T-helper 17 cell (primary cell): ENCODE measurements at places on chromosomes 2 and 18.

DNA sequence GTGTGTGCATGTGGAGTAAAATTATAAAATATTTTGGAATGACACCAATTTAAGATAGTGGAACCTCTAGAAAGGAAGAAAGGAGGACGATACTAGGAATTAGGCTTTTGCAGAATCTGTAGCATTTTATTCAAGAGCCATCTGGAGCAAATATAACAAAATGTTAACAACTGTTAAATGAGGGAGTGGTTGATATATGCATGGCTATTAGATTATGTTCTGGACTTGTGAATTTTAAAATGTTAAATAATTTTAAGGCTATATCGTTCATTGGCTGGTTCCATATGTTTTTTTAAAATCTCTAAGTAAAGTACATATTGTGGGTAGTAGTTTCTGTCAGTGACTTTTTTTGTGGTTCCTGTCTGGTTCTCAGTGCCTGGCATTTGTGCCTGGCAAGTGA lies 123.2 kb downstream of the PKP4 start:
- DNase-seq: no peak

DNA sequence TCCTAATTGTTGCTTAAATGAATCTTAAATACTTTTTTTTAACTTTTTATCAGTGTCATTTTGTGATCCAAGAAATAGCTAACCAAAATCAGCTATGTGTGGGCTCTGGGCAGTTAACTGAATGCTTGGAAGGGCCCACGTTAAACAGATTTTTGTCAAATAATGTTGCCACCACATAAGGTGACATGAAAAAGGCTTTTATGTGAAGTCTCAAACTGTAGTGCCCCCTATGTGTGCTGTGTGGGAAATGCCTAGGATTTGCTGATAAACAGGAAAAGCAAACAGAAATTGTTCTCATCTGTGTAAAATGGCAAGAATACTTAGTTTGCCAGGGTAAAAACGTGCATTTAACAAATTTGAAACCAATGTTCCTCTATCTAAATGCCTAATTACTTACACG lies 242.2 kb downstream of the ZNF516 start:
- DNase-seq: no peak

GRCh38 chr2:128487650-128488387 lies 169.2 kb upstream of the HS6ST1 start:
- DNase-seq: no peak

GRCh38 chr2:233411162-233411561 lies 56.9 kb downstream of the DGKD start:
- no peak for DNase-seq

GRCh38 chr2:161357097-161357496 lies 48.9 kb downstream of the PSMD14 start:
- DNase-seq: no peak

DNA sequence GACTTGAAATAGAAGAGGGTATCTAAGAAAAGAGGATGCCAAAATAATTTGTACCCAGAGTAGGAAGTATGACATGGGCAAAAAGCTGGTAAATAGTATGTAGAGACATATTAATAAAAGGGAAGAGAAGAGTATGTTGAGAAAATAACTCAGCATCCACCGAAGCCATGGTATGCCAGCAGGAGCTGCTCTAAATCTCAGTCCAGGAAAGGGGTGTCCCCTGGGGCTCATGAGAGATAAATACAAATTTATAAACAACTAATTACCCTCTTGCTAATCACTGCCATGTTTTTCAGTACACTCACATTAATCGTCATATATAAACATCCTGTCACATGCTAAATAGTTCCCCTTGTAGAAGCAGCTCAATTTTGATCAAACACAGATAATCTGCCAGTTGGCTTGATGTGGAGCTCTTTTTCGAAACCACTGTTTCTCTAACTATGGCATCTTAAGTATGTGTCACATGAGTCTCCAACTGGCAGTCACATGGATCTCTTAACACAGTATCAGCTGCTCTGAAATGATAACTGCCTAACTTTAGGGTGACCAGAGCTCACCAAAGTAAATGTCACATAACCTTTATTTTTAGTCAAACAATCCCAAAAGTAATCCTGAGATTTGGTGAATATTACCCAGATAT lies 31.9 kb downstream of the EXOC6B start:
- no peak for DNase-seq

- no peak for DNase-seq
Observed at GRCh38 chr2:96883306-96883705, 13.4 kb upstream of the SEMA4C start.

DNA sequence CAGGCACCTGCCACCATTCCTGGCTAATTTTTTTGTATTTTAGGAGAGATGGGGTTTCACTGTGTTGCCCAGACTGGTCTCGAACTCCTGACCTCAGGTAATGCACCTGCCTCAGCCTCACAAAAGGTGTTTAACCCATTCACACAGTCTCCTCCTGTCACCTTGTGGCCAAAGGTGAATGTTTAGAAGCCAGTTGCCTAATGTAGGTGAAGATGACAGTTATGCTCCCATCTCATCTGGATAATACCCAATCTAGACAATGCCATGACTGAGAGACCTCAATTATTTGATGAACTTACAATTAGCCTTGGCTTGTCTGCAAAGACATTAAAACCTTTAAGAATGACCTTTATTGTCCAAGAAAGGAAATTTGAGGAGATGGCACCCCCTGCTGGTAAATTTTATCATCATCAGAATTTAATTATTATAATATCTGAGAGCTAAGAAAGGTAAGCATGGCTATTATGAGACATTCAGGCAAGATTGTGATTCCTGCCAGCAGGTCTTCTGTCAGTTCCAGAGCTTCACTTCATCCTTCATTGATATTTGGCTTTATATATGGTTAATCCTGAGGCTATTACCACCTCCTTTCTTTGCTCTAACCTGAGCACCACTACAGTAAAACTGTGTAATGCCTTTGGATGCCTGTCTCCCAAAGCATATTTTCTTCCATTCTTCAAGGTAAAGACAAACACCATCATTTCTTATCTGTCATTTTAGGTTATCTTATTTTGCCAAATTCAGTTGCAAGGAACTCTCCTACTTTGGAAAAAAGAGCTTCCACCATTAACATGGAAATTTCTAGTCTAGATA lies 117.6 kb downstream of the FAM124B start:
- DNase-seq: no peak

GRCh38 chr18:72762515-72763122 lies 105.2 kb downstream of the NETO1 start:
- no peak for DNase-seq

- no peak for DNase-seq
Observed at GRCh38 chr2:30234180-30234971, 3.0 kb downstream of the LBH start.

DNA sequence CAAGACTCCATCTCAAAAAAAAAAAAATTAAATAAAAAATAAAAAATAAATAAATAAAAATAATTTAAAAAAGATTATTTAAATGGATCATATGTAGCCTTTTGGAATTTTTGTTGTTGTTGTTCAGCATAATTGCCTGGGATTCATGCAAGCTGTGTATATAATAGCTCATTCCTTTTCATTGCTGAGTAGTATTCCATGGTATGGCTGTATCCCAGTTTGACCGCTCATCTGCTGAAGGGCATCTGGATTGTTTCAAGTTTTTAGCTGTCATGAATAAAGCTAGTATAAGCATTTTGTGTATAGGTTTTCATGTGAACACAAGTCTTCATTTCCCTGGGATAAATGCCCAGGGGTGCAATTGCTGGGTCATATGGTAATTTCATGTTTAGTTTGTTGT lies 6.4 kb upstream of the TANC1 start:
- no peak for DNase-seq

GRCh38 chr18:40944576-40944975 lies 1010.5 kb upstream of the PIK3C3 start:
- DNase-seq: no peak

DNA sequence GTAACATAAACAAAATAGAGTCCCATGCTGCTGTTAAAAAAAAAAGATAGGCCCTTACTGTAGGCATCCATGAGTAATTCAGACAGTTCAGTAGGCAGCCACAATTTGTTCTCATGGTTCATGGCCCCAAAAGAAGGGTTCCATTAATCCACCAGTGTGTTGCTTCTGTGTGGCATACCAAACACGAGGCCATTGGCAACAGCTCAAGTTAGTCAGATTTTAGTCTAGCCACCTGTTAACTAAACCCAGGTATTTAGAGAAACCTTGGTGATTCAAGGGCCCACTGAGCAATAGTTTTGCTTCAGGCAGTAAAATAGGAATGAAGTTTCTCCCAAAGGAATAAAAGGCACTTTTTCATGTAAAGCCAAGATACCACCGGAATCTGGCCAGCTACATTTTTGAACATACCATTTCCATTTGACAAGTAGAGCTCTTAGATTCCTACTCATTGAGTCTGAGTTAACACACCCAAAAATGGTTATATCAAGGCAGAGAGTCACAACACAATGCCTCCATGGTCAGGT lies 80.1 kb upstream of the SRD5A2 start:
- no peak for DNase-seq

DNA sequence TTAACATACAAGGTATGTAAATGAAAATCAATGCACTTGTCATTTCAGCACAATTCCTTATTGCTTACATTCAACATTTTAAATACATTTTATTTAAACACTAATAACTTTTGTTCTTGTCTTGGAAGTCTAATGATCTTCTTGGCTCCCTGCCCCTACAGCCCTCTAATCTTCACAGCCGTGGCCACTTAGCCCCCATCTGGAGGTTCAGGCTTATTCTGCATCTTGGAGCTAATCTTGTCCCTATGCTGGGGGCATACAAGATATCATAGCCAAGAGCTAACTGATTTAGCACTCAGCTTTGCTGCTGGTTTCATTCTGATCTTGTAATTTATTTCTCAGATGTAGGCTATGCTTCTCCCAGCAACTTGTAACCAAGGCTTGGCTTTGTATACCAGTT lies 140.8 kb downstream of the TMEFF2 start:
- no peak for DNase-seq

DNA sequence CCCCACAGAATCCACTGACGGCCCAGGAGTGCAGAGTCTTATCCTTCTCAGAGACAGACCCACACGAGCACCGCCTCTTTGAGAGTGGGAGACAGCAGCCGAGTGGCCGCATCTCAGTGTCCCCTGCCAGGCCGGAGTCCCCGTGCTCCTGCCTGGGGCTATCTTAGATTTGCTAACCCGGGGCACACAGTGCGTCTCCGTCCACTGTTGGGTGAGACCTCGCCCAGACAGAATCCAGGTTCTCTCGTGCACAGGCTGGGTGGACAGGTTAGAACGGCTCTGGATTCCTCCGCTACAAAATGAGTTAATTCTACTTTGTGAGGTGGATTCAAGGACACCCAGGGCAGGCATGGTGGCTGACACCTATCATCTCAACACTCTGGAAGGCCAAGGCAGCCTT lies 88.3 kb downstream of the ZNF516 start:
- DNase-seq: no peak

- no peak for DNase-seq
Observed at GRCh38 chr18:48589797-48590519, 51.1 kb downstream of the CTIF start.

DNA sequence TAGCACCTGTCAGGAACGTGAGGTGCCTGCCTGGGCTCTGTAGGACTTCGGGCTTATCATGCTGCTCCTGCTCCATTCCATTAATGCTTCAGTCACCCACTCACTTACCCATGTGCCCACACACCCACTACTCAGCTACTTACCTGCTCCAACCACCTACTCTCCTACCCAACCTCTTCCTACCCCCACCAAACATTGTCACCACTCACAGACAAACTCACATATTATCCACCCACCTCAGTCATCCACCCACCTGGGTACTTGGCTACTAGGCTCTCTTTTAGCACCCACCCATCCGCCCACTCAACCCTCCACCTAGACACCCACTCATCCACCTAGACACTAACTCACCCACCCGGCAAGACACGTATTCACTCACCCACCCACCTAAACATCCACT lies 724.7 kb upstream of the RAB6C start:
- DNase-seq: no peak

GRCh38 chr18:24791751-24792545 lies 331.5 kb downstream of the HRH4 start:
- no peak for DNase-seq

DNA sequence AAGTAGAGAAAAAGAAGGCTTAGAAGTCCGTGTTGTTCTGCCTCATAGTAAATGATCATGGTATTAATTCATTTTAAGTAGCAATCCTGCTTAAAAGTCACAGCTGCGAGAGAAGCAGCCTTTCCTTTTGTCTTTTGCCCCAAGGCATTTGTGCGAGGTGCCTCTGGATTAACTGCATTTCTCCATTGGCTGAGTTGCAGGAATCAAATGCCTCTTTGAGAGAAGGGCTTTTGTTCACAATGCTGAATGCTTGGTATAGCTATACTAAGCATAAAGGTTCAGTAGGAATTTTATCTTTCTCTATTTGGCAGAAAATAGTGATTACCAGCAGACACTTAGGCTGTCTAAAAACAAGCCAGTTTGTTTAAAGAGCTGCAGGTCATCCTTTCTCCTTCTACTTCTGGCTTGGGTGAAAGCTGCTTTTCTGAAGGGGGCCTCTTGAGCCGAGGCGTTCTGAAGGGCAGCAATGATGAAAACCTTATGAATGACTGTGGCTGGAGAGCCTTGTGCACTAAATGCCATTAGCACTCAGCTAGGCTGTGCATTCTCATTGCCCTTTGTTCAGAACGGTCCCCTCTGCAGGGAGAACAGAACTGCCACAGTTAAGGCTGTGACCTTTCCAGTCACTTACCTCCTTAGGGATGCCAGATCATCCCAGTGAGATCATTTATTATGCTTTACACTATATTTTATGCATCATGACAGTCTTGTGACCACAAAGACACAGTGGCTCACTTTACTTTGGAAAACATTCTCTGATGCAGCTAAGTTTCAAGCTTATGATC lies 68.8 kb upstream of the TMEM87B start:
- DNase-seq: no peak

DNA sequence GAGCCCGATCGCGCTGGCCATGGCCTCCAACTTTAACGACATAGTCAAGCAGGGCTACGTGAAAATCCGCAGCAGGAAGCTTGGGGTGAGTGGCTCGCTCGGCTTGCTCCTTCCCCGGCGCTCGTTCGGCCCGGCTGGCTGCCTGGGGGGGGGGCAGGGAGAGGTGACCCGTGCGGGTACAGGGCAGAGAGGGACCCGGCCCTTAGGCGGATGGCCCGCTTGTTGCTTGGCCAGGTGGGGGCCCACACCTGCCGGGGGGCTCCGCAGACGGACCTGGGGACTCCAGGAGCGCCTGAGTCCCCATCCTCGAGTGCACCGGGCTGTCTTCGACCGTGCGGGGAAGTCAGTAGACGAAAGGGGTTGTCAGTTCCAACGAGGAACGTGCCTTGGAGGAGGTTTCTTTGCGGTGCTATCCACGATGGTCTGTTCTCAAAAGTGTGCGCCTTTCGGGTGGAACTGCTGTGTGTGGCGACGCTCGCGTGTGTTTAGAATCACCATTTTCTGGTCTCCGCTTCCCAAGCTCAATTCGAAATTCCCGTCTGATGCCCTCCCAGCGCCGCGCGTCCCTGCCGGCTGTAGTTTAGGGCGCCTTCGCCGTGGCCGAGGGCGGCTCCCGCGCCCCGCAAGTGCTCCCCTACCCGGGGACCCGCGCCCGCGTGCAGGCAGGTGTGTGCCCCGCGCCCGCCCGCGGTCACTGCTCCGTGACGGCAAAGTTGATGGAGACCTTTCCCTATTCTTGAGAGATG lies 711 bp downstream of the DOK6 start:
- no peak for DNase-seq

- DNase-seq: no peak
Observed at GRCh38 chr18:48545757-48546321, 7.0 kb downstream of the CTIF start.

GRCh38 chr2:5235701-5236100 lies 456.5 kb upstream of the SOX11 start:
- no peak for DNase-seq
